ENCODE measurements at places on chromosomes 4 and X.

DNA sequence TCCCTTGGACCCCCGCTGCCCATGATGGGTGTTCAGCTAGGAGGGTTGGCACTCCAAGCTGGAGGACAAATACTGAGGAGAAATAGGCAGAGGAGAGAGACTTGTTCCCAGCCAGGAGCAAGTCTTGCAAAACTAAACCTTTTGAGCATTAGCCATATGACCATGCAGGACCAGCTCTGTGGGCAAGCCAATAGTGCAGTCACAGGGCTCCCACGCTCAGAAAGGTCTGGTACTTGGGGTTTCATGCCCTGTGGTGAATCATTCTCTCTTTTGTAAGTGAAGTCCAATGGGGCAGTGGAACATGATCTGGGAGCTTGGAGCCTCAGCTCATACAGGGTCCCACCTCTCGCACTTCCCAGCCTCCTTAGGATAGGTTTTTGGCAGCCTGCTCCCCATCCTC lies 300.9 kb downstream of the BCOR start:
- no peak for DNase-seq

- DNase-seq: no peak
Observed at GRCh38 chr4:3360777-3361176, 68.0 kb downstream of the RGS12 start.

DNA sequence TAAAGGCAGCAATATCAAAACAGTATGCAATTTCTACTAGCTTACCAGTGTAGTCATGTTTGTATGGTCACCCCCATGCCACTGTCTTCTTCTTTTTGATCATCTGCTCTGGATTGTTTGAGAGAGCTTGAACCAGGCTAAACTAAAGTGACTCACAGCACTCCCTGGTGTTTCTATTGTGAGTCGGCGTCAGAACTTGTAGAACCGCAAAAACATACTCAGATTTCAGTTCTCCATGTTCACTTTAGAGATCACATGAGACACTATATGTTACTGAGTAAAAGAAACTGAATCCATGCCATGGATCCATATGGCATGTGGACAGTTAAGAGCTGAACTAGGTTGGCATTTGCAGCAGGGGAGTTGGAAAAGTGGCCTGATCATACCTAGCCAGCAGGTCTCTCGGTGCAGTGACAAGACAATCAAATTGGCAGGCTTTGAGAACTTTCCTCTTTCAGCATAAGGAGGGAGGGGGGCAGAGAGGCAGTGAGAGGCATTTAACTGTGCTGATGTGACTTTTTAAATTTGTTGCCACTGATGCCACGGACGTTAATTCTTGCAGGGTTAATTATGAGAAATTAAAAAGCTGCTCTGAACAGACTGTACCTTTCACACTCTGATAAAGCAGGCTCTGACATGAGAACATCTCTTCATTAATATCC lies 88.4 kb downstream of the AFF2 start:
- no peak for DNase-seq

GRCh38 chrX:12866451-12867377 lies at the start of gene TLR7:
TLR7 (plus strand) TSS chrX:12867072; CDS start chrX:12867579, 507 bp downstream.
- no peak for DNase-seq

DNA sequence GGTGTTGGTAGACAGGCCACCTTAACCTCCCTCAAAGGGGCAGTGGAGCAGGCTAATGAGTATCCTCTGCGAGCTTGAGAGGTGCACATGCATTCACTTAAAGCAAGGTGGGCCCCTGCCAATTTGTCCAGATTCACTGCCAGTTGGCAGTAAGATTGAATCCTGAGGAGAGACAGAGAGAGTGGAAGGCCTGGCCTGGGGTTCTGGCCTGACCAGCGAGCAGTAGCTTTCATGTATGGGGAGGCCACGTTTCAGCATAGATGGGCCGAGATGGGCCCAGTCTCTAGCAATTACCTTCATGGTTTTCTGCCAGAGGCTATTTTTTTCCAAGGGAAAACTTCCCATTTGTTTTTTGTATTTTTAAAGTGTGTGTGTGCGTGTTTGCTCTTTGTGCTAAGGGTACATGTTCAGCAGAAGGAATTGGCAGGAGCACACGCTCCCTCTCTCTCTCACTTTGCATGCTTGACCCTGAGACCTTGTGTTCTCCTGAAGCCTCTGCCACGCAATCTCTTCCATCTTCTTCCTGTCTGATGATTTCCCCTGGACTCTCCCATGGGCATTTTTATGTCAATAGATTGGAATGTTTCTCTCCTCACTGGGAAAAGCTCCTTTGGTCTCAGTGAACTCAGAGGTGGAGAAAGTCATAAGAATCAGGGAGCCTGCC lies 215.8 kb upstream of the SFRP2 start:
- no peak for DNase-seq

DNA sequence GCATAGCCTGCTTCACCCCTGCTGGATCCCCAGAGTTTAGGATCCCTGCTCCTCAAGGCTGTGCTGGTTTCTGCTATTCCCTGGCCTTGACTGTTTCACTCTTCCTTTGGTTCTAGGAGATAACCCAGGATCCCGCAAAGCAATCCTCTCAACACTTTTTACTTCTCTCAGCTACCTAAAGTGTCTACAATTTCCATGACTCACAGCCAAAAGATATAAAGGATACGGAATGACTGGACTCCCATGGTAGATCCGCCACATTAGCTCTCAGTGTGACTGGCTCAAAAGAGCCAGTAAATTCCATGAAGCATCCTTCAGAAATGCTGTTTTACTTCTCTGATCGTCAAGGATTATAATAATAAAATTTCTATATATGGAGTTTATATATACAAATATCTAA lies 66.3 kb upstream of the TMEM164 start:
- no peak for DNase-seq

DNA sequence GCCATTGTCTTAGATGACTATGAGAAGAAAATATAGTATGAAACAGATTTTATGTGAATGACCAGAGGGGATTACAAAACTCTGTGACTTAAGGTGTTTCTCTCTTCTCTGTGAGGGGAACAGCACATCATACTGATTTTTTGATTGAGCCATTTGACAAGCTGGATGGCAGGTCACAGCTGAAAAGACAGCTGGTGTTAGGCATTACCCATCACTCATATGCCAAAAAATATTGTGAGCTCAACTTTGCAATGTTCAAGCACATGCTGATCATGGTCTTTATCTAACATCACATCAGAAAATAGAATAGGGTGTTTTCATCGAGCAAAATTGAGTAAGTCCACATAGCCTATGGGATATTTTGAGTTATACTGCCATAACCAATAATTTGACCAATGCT lies 86.7 kb upstream of the TECRL start:
- no peak for DNase-seq

GRCh38 chrX:131746491-131746968 lies 202.7 kb downstream of the OR13H1 start:
- peak; percentile 59 for DNase-seq

DNA sequence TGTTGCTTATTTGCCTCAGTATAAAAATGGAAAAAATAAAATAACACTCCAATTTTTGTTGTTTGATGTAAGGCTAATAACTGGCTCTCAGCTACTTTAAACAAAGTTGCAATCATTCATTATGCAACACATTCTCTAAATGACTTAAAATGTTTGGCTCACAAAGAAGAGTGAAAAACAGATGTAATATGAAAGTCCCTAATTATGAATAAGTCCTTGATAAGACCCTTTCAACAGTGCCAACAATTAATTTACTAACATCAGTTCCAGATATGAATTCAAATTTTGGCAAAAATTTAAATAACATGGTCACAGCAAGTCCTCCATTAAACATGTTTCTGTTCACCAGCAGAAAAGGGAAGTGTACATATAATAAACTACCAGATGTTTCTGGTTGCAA lies 69.8 kb downstream of the PAPSS1 start:
- no peak for DNase-seq

DNA sequence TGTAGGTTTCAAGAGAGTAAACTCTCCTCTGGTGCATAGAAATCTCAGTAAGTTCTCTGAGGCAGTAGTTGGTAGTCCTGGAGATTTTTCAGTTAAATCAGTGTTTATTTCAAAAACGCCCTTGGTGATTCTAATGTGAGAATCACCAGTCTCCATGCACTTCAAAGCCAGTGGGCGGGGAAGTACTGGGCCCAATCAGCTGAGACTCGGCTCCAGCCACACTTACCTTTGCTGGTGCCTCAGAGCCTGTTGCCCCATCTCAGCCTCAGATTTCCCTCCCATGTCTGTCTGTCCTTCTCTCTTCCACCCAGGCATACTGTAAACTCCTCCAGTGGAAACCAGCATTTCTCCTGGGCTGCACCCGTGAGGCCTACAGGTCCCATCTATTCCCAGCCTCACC lies 7.4 kb upstream of the MGST2 start:
- no peak for DNase-seq

- DNase-seq: no peak
Observed at GRCh38 chr4:1459722-1460511, 53.7 kb upstream of the NKX1-1 start.

GRCh38 chrX:42941671-42942070 lies 163.7 kb upstream of the PPP1R2C start:
- no peak for DNase-seq

GRCh38 chr4:3533423-3533820 lies 1.2 kb upstream of the LRPAP1 start:
- no peak for DNase-seq

DNA sequence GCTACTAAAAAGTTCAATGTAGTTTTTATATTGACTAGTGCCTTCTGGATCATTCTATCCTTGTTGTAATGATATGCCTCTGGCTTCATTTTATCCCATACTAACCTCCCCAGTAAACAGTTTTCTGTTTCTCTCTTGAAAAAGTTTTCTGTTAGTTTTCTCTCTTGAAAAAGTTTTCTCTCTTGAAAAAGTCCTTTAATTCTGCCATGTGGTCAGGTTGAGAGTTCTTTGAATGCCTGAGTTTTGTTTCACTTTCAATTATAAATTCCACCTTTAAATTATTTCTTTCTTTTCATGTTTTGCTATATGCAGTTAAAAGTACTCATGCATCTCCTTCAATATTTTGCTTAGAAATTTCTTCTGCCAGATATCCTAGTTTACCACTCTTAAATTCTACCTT lies 1139.6 kb downstream of the STPG2 start:
- DNase-seq: no peak

Data from NCI-H510A treated with DMSO at 0.1 percent for 48 hours (cell line).